Progenitor cell of endocrine pancreas (in vitro differentiated cells): ENCODE measurements at places on chromosomes 4 and X.

DNA sequence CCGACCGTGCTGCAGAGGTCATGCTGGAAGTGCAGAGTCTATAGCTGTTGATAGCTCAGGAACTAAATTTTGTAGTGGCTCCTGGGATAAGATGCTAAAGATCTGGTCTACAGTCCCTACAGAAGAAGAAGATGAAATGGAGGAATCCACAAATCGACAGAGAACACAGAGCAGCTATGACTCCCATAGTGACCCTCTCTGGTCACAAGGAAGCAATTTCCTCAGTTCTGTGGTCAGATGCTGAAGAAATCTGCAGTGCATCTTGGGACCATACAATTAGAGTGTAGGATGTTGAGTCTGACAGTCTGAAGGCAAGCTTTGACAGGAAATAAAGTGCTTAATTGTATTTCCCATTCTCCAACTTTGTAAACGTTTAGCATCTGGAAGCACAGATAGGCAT, 8.8 kb downstream of the MANBA start:
- no peak for DNase-seq

GRCh38 chr4:101242441-101242840, 104.9 kb downstream of the PPP3CA start:
- DNase-seq, result no peak

DNA sequence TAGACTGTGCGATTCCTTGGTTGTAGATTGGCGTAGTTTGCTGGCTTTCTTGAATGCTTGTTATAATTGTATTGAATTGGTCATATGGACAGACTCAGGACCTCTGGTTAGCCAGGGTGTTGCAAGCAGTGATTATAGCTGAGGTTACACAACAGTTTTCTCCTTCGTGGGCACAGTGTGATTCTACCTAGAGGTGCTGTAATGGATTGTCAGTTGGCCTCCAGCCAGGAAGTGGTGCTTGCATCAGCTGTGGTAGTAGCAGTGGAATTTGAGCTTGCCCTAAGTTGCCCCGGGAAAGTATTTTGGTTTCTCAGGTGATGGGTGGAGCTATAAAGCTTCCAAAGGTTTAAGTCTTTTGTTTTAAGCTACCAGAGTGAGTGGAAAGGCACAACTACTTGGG, 23.1 kb upstream of the GABRG1 start:
- no peak for DNase-seq

DNA sequence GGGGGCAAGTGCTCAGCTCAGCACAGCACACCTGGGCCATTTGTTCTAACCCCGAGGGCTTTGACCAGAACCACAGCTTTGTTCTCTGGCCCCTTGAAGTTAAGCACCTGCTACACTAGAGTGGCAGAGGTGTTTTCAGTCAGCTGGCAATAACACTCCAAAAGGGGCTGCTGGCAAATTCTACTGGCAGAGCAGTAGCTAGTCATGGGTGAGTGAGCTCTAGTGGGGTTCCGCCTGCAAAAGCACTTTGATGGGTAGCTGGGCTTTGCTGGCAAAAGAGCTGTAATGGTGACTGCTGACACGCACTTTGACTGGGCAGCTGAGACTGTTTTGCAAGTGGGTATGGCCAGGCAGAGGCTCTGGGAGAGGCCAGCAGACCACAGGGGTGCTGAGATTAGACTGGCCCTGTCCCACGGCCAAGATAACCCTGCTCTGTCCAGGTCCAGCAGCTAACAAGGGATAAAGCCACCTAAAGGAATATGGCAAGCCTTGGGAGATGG, 65.2 kb upstream of the TENT5D start:
- DNase-seq, result no peak

GRCh38 chr4:79652232-79652631, 244.2 kb upstream of the GK2 start:
- DNase-seq, result no peak

DNA sequence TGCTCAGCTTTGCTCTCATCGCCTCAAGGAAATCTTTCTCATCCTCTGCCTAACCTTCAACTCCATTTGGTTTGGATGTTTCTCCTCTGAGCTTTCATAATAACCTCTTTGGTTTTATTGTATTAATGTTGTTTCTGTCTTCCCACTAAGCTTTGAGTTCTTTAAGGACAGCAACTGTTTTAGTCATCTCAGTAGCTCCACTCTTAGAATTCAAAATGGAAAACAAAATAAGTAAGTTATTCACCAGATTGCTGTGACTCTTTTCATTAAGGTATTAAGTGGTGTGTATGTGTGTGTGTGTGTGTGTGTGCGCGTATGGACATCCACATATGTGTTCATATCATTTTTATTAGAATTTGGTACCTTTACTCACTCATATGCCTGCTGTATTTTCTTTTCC, 279.2 kb upstream of the BOD1L1 start:
- no peak for DNase-seq

- no peak for DNase-seq
These were observed 168.6 kb downstream of the PTTG2 start for GRCh38 chr4:38128478-38129459.

DNA sequence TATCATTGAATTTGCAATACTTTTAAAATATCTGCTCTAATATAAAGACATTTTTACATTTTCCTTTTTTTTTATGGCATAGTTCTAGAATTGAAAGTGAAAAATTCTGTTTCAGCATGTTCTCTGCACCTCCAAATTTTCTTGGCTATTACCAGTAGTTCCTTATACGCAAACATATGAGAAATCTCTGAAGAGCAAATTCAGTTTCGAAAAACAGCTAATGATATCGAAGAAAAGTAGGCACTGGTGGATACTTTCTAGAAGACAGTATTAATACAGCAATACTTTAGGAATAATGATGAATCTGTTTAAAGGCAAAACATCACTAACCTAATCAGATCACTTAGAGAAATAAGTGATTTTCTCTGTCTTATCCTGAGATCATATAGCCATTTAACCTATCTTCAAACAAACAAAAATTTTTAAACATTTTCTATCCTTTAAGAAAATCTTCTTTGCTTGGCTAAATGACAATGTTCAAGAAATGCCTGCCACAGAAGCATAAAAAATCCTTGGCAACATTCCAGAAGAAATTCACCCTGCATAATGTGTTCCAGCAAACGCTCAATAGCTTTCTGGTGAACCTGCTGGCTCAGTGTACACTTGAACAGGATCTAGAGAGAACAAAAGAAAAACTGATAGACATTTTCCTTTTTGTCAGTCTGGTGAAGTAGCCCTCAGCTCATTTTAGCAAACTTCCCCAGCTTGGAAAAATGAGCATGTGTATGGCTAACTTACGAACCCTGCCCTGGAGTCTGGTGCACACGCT, 51.2 kb upstream of the KLF3 start:
- DNase-seq, result no peak

DNA sequence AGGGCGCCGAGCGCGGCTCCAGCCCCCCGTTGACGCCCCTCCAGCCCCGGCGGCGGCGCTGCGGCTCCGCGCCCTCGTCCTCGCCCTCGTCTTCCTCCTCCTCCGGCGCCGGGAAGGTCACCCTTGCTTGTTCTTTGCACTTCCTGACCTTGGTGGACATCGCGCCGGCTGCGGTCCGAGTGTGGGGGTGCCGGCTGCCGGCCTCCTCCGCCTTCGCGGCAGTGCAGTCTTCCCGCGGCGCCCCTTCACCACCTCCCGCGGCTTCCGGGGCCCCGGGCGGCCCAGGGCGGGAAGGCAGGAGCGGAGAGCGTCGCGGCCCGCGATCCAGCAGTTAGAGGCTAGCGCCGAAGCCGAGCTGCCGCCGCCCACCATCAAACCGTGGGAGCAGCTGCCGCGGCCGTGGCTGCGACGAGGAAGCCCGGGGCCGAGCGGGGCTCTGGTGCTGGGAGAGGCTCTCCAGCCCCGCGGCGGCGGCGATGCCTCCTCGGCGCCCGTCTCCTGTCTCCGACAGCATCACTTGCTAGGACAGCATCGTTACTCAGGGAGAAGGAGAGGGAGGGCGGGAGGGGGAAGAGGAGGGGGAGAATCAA, at the start of gene TRPC3:
Gene TRPC3 (minus strand): TSS at position 540 of the 590 bp plus-strand sequence. CDS start 380 bp downstream, at position 160.
- DNase-seq, result peak; percentile 22

- DNase-seq, result no peak
These were observed 433.8 kb upstream of the FAT1 start for GRCh38 chr4:187157380-187157958.

DNA sequence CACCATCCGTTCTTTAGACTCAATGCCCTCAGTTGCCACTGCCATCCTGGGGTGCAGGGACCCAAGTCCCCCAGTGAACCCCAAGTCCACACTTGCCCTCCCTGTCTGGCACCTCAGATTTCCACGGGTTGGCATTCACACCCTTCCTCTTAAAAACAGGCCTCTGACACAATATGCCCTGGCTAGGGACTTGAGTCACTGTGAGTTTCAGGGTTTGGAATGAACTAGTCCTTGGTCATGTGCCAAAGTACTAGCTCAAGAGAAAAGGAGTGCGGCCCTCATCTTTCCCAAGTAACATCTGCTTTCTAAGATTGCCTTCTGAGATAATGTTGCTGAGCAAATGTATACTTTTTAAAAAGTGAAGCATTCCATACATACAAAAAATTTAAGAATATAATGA, 134.0 kb downstream of the MID1 start:
- DNase-seq, result no peak

- peak; percentile 16 for DNase-seq
These were observed 3.5 kb downstream of the AP1AR start for GRCh38 chr4:112234952-112235609.

GRCh38 chr4:154743683-154744340, at the start of gene LRAT:
LRAT (plus strand) TSS chr4:154744000; CDS start chr4:154744327, 327 bp downstream.
- DNase-seq, result peak; percentile 62

- DNase-seq, result no peak
These were observed 422.5 kb downstream of the ZIC3 start for GRCh38 chrX:137988470-137988869.

DNA sequence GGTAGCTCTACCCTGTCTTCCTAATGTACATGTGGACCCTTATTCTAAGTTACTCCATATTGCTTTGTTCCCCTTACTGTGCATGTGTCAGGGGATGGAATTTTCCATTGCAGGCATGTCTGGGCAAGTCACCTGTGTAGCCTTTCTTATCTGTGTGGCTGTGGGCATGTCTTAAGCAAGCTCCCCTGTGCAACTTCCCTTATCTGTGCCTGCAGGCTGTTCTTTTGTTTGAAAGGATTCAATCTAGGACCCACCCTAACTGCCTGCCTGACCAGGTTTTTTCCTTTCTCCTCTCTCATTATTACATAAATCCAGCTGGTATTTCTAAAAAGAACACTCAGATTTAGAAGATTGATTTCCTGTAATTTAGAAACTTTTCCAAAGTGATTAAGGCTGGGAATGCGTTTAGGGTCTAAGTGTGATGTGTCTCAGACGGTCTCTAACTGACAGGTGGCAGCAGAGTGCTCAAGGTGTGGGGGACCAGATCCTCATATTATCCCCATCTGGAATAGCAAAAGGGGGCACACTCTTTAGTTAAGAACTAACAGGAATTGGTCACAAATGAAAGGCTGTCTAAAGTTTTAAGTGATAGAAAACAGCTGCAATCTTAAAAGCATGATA, 198.9 kb upstream of the PPP1R2C start:
- no peak for DNase-seq

DNA sequence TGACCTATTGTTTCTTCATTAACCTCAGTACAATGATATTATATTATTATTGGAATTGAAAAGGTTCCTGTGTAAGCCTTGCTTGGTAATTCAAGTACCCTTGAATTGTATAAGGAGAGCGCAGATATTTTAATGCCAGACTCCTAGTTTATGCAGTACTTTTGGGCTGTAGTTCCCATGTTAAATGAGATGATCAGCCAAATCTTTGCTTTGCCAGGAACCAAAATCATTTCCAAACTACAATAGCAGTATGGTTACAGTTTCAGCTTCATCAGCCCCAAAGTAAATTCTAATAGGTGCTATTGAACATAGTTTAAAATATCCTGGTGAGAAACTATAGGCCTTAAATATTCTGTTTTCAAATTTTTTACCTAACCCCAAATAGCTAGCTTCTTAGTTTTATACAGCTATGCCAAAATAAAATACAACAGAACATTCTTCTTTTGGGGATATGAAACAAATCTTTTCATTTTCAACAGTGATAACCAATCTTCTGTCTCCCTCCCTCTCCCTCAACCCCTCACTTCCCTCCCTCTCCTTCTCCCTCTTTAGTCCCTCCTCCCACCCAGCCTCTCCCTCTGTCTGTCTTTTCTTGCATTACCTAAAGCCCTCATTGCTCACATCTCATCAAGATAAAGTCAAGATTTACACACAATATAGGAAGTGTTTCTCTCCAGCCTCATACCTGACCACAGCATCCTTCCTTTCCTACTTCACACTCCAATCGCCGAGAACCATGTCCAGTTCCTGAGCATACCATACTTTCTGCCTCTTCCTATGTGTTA, 190.1 kb downstream of the SHROOM3 start:
- no peak for DNase-seq

DNA sequence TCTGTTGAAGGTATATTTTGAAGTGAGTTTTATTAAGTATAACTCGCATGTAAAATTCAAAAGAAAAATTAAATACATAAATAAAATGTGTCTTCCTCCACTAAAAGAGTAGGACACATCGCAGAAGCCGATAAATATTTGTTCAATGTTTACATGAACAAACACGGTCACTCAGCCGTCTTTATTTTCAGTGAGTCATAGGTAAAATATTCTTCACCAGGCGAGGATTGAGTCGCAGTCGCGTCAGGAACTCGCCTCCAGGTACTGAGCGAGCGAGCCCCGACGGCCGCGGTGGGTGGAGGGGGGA, 271 bp upstream of the FUNDC2 start:
- DNase-seq, result no peak

DNA sequence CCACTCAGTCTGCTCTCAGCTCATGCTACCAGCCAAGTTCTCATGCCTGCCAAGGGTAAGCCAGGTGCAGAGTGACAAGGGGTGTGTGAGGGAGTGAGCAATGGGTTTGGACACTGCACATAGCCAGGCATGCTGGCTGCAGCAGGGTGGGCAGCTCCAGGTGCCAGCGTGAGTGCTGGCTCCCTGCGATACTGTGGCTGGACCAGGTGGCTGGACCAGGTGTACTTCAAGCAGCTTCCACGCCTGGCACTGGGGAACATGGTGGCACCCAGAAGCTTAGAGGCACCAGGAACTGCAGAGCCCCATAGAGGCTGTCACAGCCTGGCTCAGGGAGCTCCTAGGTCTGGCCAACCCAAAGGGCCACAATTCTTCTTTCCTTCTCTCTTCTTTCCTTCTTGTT, 234.9 kb upstream of the GIMD1 start:
- DNase-seq, result no peak

DNA sequence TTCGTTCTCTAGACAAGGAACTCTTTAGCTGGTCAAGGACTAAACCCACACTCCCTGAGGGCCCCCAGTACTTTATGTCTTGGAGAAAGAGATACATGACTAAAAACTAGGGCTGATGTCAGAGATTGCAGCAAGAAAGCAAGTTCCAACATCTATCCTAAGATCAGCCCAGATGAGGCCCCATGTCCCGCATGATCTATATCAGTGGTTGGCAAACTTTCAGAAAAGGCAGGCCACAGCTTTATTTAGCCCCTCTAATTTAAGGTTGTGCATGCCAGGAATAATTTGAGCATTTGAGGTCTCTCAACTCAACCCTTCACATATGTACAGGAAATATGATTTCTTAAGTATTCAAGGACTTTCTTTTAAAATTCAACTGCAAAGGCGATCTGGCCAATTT, 44.1 kb upstream of the FRMD7 start:
- no peak for DNase-seq

- no peak for DNase-seq
These were observed 410.6 kb downstream of the IL1RAPL1 start for GRCh38 chrX:28997706-28998463.
